HTR-8/SVneo (cell line): ENCODE measurements at places on chromosomes 12 and 14.

DNA sequence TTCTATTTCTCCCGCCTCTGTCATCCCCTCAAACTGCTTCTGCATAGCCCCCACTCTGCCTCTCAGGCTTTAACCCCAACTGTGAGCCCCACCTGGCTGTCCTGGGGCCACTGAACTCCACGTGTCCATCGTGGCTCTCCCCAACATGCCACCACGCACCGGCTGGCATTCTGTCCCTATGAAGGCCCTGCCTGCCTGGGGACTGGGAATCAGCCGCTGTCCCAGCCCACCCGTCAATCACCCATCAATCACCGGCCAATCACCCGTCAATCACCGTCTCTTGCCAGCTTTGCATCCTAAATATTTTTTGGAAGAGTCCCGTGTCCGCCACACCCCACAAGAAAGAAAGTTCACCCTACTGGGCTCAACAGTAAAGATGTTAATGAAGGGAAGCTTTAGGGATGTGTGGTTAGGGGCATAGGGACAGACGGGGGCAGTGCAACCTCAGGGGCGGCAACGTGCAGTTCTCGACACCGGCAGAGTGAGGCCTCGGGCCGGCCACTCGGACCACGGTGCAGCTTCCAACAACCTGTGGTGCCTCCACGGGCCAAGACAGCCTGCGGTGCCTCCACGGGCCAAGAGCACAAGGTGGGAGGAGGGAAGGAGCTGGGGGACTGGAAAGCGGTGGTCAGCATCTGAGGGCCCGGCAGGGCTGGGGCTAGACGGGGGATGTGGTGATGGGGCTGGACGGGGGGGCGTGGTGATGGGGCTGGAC, 85.6 kb downstream of the GALNT9 start:
- no peak for DNase-seq

GRCh38 chr12:127374447-127374846, 892.5 kb upstream of the TMEM132C start:
- DNase-seq = no peak

DNA sequence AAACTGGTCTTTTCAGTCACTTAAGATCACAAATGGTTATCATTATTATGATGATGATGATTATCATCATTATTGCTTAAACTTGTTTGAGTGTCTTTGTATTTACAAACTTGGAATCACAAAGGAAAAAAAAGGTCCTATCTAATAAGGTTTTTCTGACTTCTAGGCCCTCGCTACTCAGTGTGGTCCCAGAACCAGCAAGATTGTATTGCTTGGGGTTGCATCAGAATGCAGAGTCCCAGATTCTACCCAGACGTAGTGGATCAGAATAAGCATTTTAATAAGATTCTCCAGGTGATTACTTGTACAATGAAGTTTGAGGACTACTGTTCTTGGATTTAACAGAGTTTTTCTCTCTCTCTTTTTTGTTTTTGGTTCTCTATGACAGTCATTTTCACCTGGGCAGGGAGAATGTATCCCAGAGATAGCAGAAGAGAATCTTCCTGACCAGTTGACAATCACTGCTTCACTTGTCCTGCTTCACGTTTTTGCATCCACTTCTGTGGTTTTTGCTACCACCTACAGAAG, 29.3 kb upstream of the PPP1R12A start:
- no peak for DNase-seq

- no peak for DNase-seq
These were observed 60.7 kb downstream of the ZFC3H1 start for GRCh38 chr12:71602761-71603577.

- no peak for DNase-seq
These were observed 74.6 kb downstream of the CCDC88C start for GRCh38 chr14:91343051-91343450.
